ENCODE measurements at places on chromosomes 4 and X.

DNA sequence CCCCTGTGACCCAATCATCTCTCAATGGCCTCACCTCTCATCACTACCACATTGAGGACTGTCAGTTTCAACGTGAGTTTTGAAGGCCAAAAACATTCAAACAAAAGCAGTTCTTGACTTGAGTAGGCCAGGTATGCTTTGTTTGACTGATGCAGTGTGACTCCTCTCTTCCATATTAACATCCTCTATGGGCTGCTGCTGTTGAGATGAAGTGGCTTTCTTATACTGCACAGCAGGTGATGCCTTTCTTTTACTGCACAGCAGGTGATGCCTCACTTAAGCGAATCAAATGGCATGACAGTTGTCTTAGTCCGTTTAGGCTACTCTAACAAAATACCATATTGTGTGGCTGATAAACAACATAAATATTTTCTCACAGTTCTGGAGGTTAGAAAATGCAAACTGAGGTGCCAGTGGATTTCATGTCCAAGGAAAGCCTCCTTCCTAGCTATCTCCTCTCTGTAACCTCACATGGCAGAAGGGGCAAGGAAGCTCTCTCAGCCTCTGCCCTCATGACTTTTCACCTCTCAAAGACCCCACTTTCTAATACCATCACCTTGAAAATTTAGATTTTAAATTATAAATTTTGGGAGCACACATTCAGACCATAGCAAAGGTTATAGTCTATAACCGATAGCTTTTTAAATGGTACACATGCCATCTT, 2267.9 kb upstream of the AGA start:
- DNase-seq: no peak

DNA sequence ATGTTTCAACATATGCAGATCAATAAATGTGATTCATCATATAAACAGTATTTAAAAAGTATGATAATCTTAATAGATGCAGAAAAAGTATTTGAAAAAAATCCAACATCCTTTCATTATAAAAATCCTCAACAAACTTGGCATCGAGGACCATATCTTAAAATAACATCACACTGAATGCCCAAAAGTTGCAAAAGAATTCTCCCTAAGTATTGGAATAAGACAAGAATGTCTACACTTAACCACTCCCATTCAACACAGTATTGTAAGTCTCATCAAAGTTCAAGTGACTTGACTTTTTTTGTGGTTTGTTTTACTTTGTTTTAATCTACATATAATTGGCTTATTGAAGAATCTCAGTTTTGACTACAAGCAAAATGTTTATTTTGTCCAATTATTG, 779.0 kb upstream of the SLIT2 start:
- no peak for DNase-seq

GRCh38 chr4:150573534-150573933, 8.4 kb upstream of the MAB21L2 start:
- DNase-seq: no peak

DNA sequence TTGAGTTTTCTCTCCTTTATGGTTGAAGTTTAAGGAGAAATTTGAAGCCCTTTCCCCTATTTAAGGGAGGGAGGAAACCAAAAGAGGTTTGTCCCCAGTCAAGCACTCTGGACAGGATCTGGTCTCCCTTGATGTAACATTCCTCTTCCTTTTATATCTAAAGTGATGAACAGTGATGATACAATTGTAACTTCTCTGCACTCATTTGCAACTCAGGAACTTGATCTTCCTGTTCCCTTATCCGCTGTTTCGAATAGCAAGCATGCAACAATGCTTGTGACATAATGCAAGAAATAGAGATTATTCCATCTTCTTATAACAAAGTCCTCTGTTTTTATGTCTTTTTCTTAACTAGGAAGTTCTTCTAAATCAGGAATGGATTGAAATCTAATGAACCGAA, 18.3 kb downstream of the ALPK1 start:
- no peak for DNase-seq
